ENCODE measurements at places on chromosomes 2 and 18. TPM values are rescaled to one million over a fixed set of nuclear protein-coding genes. Genes with fewer than 3 reads are reported as not detected.

DNA sequence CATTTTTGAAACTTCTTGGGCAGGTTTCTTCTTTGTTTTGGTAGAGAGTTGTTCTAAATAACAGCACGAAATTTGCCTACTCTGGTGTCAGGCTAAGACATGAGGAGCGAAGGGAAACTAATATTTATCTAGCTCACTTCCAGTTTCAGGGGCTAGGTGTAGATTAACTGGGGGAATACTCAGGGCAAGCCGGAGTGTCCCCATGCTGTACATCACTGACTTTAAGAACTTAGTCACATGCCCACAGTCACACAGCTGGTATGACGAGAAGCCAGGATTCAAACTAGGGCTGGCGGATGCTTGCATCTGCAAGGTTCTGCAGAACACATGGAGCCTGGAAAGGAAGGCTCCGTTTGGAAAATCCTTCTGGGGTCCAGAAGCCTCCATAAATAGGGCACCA, 133.3 kb downstream of the ALPK2 start:
- DNase-seq = no peak

Gene CFAP65
- polyA plus RNA-seq = not detected

DNA sequence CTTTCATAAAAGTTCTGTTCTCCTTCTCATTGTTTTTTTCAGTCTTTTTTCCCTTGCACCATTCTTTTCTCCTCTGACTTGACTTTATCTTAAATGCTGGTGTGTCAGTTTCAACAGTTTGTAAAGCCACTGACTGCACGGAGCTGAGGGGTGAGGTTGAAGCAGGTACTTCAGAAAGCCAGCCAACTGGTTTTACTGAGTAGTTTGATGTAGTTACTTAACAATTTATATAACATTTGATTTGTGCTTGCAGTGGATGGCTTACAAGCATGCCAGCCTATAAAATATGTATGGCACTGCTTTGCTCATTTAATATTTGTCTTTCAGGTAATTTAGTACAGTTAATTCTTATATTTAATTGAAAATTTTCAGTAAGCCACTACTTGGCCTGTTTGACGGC, 55.4 kb downstream of the FAM171B start:
- no peak for DNase-seq

Gene SPATA3
- not detected for polyA plus RNA-seq

DNA sequence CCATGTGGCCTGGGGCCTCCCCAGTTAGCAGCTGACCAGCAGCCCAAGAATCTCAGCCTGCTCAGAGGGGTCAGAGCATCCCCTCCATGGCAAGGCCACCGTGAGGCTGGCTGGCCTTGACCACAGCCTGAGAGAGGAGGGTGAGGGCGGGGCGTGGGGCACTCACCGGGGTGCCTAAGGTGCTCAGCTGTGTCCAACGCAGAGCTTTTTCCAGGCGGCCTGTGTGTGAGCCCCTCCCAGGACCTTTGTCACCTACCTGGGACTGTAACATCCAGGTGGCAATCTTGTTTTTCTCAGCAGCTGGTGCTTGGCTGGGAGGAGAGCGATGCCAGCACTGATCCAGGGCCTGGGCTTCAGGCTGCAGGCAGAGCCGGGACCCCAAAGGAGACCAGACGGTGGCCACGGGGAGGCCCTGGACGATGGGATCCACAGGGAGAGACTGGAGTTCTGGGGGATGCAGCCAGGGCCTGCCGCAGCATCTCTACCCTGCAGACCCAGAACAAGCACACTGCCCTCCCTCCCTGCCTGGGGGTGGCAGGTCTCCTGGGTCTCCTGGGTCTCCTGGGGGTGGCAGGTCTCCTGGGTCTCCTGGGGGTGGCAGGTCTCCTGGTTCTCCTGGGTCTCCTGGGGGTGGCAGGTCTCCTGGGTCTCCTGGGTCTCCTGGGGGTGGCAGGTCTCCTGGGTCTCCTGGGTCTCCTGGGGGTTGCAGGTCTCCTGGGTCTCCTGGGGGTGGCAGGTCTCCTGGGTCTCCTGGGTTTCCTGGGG, 12.3 kb downstream of the SNED1 start:
- DNase-seq = no peak

- DNase-seq = peak; percentile 15
Observed at GRCh38 chr2:160836755-160837154, 323.5 kb upstream of the TANK start.

- no peak for DNase-seq
Observed at GRCh38 chr2:46984642-46985476, 69.3 kb upstream of the MCFD2 start.

GRCh38 chr2:159149747-159150146, 136.8 kb downstream of the WDSUB1 start:
- DNase-seq = no peak

- no peak for DNase-seq
Observed at GRCh38 chr18:24721388-24721787, 261.0 kb downstream of the HRH4 start.

DNA sequence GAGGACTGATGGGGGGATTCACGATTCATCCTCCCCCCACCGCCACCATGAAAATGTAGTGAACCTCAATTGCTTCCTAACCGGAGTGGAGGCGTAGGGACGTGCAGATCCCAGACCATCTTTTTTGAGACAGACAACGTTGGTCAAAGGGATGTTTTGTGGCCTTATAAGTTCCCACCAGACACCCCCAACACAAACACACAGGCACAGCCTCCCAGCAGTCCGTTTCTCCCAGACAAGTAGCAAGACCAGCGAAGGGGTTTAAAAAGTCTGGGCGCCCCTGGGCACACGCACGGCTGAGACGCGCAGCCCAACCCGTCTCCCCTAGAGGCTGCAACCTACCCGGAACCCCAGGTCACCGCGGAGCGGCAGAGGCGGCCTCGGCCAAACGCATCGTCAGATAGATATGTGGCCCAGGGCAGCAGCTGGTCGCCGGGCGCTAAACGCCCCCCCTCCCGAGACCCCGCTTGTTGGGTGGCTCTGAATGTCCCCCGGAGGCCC, 1.3 kb downstream of the GBX2 start:
- DNase-seq = no peak

Gene ABHD3
- polyA plus RNA-seq = not detected

Gene CNOT9
- polyA plus RNA-seq = 50.8 TPM

DNA sequence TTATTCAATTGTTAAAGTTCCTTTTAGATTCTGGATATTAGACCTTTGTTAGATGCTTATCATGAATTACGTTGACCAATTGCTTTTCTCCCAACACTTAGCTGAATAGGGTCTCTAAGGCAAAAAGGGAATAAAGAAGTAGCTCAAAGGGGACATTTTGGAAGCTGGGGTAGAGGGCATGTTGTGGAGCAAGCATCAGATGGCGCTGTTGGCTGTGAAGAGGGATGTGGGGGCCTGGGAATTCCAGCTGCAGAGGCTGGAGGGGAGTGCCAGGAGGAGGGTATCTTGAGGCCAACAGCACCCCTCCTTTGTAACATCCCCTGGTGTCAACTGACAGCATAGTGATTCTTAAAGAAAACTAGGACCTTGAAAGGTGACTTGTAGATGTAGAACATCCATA, 198.2 kb downstream of the ADCYAP1 start:
- DNase-seq = no peak

Gene FAM237A
- polyA plus RNA-seq = not detected

DNA sequence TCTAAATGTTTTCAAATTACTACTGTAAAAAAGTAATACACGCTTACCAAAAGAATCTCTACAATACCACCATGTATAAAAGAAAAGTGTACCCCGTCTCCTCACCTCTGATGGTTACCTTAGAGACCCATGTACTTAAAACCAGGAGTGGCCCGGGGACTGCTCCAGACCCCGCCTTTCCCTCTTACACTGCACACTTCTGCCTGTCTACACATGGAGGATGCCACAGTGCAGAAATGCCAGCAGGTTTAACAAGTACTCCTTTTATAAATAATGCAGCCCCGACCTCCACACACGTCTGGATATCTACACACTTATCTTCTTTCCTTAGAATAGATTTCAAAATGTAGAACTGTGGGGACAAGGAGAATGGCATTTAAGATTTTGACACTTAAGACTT, 5.3 kb downstream of the HDAC4 start:
- no peak for DNase-seq

- peak; percentile 58 for DNase-seq
Observed at GRCh38 chr2:219331560-219332213, 857 bp downstream of the RESP18 start.

Gene NPHP1
- polyA plus RNA-seq = 18.0 TPM

Gene BABAM2
- 23.2 TPM for polyA plus RNA-seq

Gene STEAP3
- 22.8 TPM for polyA plus RNA-seq

GRCh38 chr2:15813481-15814266, 126.7 kb upstream of the MYCN start:
- no peak for DNase-seq

DNA sequence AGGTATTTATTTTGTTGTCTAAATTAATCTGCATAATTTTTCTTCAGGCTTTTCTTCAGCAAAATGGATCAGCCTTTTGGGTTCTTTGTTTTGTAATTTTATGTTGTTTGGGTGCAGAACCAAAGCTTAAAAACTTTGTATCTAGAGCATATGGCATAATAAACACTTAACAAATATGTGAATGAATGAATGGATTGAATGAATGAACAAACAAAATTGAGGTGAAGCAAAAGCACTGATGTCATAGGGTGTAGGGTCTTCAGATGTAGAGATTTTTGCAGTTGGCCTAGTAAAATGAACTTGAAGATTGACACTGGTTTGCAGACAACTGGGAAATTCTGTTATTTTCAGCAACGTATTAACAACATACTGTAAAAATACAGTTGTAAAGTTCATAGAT, 17.3 kb downstream of the VAPA start:
- no peak for DNase-seq

Gene XPO1
- 149 TPM for polyA plus RNA-seq

- DNase-seq = no peak
Observed at GRCh38 chr2:70440621-70441020, 113.0 kb downstream of the TGFA start.

Gene KATNAL2
- not detected for polyA plus RNA-seq

Gene TEKT4
- not detected for polyA plus RNA-seq

- peak; percentile 69 for DNase-seq
Observed at GRCh38 chr18:61398961-61399705, 65.9 kb downstream of the CDH20 start.

Gene INHBB
- polyA plus RNA-seq = not detected

GRCh38 chr2:119609337-119609736, 65.1 kb downstream of the CFAP221 start:
- no peak for DNase-seq

GRCh38 chr2:218263817-218264641, 3.2 kb downstream of the GPBAR1 start:
- no peak for DNase-seq

- peak; percentile 19 for DNase-seq
Observed at GRCh38 chr2:105328281-105329196, 996 bp downstream of the TGFBRAP1 start.

DNA sequence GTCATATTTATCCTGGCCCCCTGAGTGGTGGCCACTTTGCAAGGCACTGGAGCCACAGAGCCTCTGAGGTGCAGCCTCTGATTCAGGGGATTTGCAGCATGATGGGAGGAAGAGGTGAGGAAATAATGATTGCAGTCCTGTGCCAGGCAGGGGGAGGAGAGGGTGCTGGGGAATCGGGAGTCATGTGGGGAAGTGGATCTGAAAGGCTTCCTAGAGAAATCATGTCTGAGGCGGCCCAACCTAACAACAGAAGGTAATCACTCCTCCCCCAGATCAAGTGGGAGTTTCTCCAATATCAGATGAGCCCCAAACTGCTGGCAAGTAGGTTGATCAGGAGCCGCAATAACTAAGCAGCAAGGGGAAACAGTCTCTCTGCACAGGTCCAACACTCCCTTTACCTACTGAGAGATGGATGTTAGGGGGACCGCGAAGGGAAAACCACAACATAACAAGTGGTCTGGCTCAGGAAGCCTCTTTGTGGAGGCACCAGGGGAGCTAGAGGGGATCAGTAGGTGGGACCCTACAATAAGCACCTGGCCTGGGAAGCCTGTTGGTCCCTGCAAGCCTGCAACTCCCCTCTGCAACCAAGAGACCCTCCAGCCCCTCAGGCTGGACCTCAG, 71.8 kb upstream of the NPAS2 start:
- DNase-seq = no peak

Data from muscle of arm (tissue), 14 donors.